ENCODE measurements at places on chromosomes 11 and 22. TPM values are rescaled to one million over a fixed set of nuclear protein-coding genes. Genes with fewer than 3 reads are reported as not detected.

The ENTHD1 gene
- total RNA-seq, result not detected

The CDC42EP2 gene
- total RNA-seq, result 12.3 TPM

The OR56A1 gene
- not detected for total RNA-seq

The OR51B2 gene
- total RNA-seq, result not detected

The PICALM gene
- 291 TPM for total RNA-seq

The OR4A16 gene
- total RNA-seq, result not detected

The APOBEC3F gene
- 6.2 TPM for total RNA-seq

The MS4A4A gene
- not detected for total RNA-seq

The LRRC56 gene
- 1.3 TPM for total RNA-seq

The ANKK1 gene
- under 0.01 TPM for total RNA-seq

The PDGFB gene
- total RNA-seq, result not detected

The KCNK7 gene
- under 0.01 TPM for total RNA-seq

The B3GAT1 gene
- total RNA-seq, result under 0.01 TPM

The MMP12 gene
- 0.83 TPM for total RNA-seq

The DEPDC7 gene
- 5.6 TPM for total RNA-seq

The PRAME gene
- total RNA-seq, result not detected

The HSPB2 gene
- 2.8 TPM for total RNA-seq

The TESMIN gene
- total RNA-seq, result 2.0 TPM

The RAB6A gene
- total RNA-seq, result 103 TPM

The PHLDB1 gene
- total RNA-seq, result 51.4 TPM

The BTG4 gene
- 0.33 TPM for total RNA-seq

The RTN3 gene
- 93.3 TPM for total RNA-seq

The SORL1 gene
- total RNA-seq, result 10.9 TPM

The TTLL12 gene
- 14.7 TPM for total RNA-seq

All from fibroblast of lung (primary cell).